Hepatocyte (in vitro differentiated cells): ENCODE measurements at places on chromosomes 6 and 20.

DNA sequence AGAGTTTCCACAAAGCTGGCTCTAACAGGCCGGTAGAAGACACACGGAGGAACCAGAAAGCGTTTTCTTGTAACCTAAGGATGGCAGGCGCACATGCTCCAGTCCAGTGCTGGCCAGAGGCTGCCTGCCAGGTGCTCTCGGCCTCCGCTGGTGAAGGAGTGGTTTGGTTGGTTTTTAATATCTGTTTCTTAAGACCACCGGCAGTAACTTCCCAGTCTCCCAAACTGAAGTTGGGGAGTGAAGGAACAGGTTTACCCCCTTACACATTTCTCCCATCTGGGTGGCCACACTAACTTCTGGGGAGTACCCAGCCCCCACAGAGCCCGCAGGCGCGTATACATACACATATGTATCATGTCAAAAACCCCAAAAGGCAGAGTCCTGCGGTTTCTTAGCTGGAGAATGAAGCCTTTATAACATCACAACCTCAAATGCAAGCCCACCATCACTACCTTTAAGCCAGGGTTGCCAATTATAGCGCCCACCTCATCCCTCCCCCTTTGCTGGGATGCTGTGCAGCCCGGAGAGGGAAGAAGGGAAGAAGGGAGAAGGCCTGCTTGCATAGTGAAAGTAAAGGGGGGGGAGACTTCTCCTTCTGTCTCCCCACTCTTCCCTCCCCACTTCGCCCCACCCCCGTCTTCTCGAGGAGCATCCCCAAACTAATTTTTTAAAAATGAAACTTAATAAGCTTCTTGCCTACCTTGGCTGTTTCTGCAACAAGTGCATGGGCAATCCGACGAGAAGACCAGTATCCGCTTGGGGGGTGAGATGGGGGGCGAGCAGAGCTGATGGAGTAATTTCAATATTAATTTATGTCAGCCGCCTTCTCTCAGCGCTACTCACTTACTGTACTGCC, 1.0 kb downstream of the TRERF1 start:
- DNase-seq, result peak; percentile 52

- DNase-seq, result no peak
Observed at GRCh38 chr20:57902473-57902872, 192.7 kb upstream of the PMEPA1 start.

DNA sequence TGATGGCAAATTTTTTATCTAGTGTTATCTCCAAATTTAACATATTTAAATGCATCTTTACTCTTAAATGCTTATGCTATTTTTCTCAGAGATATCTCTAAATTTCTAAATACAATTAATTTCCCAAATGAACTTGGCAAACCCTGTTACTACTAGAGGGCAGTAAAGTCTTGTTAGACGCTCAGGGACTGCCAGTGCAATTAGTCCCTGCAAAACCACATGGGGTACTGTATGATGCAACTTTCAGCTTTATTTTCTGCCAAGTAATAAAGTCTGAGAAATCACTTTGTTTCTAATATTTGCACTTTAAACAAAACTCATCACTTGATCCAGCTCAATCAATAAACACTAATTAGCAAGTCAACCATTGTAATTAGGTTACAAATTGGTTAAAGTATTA, 76.0 kb upstream of the ADGRB3 start:
- DNase-seq, result no peak

DNA sequence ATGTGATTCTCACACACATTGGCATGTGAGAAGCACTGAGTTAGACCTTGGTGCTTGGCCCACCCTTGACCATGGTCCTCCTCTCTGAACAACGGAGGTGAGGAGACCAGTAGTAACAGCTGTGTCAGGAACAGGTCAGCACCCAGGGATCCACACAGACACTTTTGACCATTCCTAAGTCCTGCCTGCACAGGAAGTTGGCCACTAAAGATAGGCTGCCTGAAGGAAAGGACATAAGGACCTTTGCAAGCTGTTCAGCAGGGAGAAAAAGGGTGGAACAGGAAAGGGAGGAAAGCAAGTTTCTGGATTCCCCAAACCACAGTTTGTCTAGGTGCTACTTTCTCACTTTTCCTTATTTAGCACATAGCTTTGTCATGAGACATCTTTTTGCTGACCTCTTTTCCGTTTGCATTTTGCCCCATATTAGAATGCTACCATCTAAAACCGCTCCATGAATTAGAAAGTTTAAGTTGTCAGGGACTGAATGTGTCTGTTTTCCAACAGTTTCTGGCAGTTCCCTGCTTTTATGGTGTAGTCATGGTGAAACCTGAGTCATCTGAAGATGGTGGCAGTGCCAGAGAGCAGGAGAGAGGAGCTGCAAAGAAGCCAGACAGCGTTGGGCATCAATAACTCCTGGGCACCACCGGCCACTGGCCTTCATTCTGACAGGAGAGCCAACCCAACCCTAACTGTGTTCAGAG, 1.1 kb upstream of the CD109 start:
- DNase-seq, result no peak

DNA sequence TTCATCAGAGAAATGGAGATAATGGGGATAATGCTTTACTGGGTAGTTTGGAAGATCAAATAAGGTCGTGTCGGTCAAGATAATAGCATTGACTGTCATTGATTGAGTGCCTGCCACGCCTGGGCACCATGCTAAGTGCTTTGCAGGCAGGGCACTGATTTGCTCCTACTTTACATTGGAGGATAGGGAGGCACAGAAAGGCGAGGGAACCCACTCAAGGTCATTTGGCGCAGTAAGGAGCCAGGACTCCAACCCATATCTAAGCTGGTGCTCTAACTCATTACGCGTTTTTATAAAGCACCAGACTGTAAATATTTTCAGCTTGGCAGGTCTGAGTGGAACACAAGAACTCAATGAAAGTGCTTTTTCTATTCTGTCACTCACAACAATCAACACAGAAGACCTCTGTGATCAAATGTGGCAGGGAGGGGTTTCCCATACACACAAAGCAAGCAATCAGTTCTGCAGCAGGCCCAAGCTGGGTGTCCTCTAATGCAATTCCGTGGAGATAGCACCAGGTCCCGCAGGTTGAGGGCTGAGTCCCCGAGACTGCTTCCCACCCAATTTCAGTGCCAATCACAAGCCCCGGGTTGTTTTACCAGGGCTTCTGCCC, 373.6 kb downstream of the CDH26 start:
- DNase-seq, result no peak
